Fibroblast of skin of right biceps (primary cell): ENCODE measurements at places on chromosomes 1 and 21.

- no peak for DNase-seq
Observed at GRCh38 chr1:42417166-42417565, 36.6 kb downstream of the RIMKLA start.

DNA sequence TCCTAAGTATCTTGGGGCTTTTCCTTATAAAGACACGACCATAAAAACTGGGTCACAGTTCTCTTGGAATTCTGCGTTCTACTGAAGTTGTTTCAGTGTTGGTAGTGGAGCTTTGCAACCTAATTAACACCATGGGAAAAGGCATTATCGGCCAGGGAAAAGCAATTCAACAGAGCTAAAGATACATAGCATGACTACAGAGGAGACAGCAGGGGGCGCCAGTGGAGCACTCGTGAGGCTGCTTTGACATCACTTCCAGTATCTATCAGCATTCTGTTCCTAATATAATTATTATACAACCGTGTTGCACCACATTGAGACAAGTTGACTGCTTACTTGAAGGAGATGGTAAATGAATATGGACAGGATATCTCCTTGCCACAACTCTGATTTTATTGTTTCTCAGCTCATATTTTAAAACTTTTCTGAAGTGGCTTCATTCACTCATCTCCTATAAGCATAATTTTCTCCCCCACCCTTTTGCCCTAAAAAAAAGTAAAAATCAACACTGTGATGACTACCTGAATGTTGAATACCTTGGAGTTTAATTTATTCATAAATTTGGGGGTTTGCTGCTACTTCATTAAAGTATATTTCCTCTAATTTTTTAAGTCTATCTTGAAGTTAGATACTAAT, 39.4 kb downstream of the ZP4 start:
- DNase-seq = peak; percentile 54

DNA sequence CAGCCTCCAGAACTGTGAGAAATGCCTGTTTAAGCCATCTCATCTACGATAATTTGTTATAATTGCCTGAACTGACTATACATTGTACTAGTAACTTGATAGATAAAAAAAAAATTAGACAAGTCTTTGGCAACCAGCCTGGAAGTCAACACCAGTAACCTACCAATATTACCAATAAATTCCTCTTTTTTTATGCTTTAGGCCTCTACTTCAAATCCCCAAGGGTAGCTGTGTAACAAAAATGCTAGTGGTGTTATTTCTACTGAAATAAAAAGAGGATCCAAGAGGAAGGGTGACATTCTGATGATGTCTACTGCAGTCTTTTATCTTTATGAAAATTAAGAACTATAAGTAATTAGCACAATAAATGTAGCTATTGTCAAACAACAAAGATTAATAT, 151.7 kb upstream of the SAMSN1 start:
- DNase-seq = no peak

- DNase-seq = no peak
Observed at GRCh38 chr1:67144696-67145095, 9.9 kb upstream of the C1orf141 start.

GRCh38 chr1:210726621-210727020, 397.9 kb downstream of the HHAT start:
- DNase-seq = peak; percentile 45

DNA sequence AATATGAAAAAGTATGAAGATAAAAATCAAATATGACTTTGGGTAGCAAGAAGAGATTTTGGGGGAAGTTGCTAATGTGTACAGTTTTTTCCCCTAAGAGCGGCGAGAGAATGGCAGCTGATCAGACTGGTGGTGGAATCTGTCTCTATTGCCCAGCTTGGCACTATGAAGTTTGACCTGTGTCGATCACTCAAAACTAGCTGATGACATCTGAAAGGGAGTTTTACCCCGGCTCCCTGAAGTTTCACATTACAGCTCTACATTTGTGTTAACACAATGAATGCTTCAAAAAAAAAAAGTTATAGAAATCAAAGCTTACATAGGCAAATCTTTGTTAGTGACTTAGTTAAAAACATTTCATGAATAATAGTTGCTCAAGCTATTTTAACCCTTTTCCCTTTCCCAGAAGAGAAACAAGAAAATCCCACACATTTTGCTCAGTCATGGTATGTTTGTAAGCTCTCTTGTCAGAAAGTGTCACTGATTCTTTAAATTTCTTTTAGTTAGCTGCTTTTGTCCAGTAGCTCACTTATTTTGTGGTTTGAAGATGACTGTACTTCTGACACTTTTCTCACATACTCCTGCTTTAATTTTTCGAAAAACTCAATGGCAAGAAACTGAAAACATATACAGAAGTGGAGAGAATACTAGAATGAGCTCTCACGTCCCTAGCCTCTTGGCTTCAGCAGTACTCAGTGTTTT, 41.3 kb downstream of the DYRK1A start:
- DNase-seq = peak; percentile 52

GRCh38 chr1:184933944-184934343, 40.4 kb downstream of the NIBAN1 start:
- no peak for DNase-seq

DNA sequence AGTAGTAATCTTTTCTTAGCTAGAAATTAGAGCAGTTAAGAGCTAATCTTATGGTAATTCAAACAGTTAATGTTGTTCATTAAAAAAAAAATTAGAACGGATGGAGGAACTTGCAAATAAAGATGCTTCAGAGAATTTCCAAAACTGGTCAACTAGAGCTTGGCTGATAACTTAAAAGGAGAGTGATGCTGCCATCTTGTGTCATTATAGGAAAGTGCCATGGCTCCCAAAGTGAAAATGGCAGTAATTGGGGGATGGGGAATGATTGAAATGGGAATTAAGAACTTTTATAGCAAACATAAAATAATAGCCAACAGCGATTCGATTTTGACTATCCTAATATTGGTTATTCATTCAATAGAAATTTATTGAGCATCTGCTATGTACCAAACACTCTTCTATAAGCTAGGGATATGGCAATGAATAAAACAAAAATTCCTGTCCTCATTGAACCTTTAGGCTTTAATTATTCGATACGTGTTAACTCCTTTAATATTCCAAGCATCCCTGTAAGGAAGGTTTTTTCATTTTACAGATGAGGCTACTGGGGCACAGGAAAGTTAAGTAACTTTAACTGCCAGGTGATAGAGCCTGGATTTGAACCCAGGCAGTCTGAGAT, 5.7 kb upstream of the PLPP3 start:
- DNase-seq = peak; percentile 70

GRCh38 chr1:206954459-206955342, 8.4 kb upstream of the PIGR start:
- no peak for DNase-seq

DNA sequence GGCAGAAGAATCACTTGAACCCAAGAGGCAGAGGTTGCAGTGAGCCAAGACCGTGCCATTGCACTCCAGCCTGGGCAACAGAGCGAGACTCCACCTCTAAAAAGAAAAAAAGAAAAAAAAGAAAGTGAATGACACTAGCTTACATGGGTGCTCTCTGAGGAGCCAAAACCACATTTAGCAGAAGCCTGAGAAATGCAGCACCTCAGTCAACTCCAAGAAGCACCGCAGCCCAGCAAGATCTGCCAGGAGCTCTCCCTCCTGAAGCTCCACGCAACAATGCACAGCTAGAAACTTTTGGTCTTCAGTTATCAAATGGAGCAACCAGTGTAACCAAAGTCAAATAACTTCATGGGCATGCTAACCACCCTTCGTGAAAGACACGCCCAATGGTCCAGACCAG, 229.1 kb downstream of the SETD4 start:
- no peak for DNase-seq

DNA sequence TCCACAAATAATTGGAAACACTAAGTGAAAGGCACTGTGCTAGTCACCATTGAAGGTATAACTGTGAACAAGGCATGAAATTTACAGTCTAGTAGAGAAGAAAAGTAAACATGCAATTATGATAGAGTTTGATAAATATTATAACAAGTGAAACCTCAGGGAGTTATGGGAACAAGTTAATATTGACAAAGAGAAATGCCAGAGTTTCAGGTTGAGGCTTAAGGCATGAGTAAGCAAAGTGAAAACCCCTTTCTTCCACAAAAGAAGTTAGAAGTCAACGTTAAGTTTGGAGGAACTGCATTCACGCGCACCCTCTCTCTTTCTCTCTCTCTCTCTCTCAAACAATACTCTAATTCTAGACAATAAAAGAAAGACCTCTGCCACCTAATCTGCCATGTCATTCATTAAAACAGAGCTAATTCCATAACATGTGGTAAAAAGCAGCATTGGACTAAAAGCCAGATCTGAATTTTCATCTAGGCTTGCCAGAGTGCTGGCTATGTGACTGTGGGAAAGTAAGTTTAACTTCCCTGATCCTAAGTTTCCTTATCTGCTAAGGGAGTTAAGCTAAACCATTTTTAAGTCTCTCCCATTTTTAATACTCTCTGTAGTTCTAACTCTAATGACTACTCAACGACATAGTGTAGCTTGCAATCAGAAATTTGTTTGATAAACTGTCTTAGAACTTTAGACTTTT, 22.0 kb downstream of the SLC44A5 start:
- DNase-seq = no peak

GRCh38 chr1:99207216-99207615, 57.1 kb upstream of the PLPPR4 start:
- DNase-seq = no peak

DNA sequence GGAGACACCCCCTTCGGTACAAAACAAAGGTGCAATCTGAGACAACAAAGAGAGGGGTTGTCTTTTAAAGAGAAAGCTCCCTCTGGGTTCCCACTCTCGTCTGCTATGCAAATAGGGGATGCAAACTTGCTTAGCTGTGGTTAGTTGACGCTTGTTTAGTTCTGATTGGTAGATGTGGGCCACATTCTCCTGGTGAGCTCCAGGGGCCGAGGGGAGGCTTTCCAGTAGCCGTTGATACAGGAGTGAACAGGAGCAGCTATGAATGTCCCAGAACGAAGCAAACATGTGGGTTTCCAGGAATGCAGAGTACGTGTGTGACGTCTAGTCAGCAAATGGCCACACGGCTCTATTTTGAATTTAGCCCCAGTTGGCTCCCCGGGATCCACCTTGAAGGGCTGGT, 14.7 kb downstream of the TFF2 start:
- DNase-seq = peak; percentile 12

GRCh38 chr1:177077734-177078499, 86.6 kb downstream of the ASTN1 start:
- DNase-seq = peak; percentile 59

- DNase-seq = no peak
Observed at GRCh38 chr1:81848880-81849682, 48.3 kb downstream of the ADGRL2 start.

DNA sequence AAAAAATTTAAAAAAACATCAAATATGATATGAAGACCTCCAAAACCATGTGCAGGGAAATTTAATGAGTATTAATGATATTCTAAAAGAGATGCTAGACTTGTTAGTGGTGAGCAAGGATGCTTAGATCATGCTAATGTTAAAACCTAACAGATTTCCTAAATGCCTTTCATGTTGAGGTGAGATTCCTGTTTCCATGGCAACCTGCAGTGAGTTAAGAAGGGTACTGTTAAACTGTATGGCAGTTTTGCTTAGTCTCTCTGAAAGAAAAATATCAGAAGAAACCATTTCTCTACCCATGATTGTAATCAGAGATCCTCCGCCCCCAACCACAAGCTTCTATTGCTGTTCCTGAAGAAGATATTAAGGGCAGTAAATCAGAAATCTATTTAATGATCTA, 321.6 kb upstream of the LRRC7 start:
- DNase-seq = no peak

GRCh38 chr1:232943679-232944252, 6.6 kb upstream of the NTPCR start:
- no peak for DNase-seq

- DNase-seq = no peak
Observed at GRCh38 chr1:47390843-47391242, 25.2 kb upstream of the FOXE3 start.

GRCh38 chr21:39562791-39563770, 49.7 kb upstream of the B3GALT5 start:
- DNase-seq = no peak

GRCh38 chr1:37998913-37999429, 6.3 kb downstream of the FHL3 start:
- no peak for DNase-seq

DNA sequence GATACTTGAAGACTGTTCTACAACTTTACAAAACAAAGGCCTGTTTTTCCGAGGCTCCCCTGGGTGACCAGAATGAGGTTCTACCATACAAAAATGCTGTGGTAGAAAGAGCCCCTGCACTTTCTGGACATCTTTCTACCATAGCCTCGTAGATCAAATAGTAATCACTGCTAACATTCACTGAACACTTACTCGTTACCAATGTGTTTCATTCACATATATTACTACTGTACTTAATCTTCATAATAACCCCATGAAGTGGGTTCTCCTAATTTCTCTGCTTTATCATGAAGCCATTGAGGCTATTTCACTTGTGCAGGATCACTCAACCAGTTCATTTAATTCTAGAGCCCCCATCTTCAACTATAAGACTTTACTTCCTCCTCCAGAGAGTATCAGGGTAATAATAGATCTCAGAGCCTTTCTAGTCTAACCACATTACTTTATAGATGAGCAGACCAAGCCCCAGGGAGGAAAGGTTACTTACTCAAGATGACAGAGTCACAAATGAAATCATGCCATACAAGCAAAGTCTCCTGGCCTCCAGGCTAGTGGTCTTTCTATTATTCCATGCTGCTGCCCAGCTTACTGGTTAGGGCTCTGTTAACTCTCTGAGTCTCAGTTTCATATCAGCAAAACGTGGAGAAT, 46.7 kb upstream of the OSBPL9 start:
- no peak for DNase-seq

GRCh38 chr1:56074007-56074651, 505.2 kb downstream of the PLPP3 start:
- peak; percentile 94 for DNase-seq

GRCh38 chr1:25754470-25755181, 45.4 kb upstream of the SELENON start:
- DNase-seq = no peak

DNA sequence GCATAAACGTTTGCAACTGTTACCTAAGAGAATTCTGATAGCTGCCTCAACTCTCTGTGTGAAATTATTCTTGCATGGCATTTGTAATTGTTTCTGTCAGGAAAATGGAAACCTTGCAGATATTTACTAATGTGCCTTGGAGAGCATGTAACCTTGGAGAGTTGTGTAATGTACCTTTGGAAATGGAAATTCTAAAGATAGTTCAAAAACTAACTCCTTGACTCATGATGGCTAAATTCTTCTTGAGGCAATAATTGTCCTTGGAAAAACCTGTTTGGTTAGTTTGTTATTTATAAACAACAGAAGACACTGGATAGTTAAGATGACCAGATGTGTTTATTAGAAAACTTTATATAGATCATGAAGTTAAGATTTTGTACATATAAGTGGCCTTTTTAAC, 1033.8 kb downstream of the PLA2G4A start:
- no peak for DNase-seq

GRCh38 chr1:222916100-222916499, 101.3 kb downstream of the DISP1 start:
- no peak for DNase-seq

- DNase-seq = no peak
Observed at GRCh38 chr1:18108299-18109057, 880 bp downstream of the IGSF21 start.

- DNase-seq = peak; percentile 62
Observed at GRCh38 chr1:158049853-158050252, 56.4 kb downstream of the KIRREL1 start.
